ENCODE measurements at places on chromosomes 7 and 10.
A peak's percentile ranks its signal among the peaks of the same experiment; 100 is the strongest.

- peak; percentile 37 for DNase-seq
Observed at GRCh38 chr10:25815999-25816768, 117.8 kb upstream of the MYO3A start.

DNA sequence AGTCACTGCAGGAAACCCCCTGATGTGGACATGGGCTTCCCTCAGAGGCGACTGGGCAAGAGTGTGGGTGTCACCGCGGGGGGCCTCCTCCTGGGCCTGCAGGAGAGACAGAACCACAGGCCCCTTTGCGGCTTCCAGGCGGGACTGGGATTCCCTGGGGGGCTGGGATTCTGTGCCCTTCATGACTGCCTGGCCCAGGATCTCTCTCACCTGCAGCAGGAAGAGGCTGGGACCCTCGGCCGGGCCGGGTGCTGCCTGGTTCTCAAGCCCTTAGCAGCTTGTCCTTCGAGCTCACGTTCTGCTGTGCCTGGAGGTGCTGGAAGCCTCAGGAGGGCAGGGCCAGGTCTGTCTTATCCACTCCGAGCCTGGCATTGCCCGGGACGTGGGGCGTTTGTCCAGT, 11.8 kb downstream of the SUN1 start:
- no peak for DNase-seq

- DNase-seq: no peak
Observed at GRCh38 chr10:105885495-105885894, 1244.4 kb downstream of the SORCS3 start.

- no peak for DNase-seq
Observed at GRCh38 chr10:70162892-70163201, 7.5 kb downstream of the SAR1A start.

GRCh38 chr7:31000161-31000693, 36.5 kb downstream of the GHRHR start:
- no peak for DNase-seq

DNA sequence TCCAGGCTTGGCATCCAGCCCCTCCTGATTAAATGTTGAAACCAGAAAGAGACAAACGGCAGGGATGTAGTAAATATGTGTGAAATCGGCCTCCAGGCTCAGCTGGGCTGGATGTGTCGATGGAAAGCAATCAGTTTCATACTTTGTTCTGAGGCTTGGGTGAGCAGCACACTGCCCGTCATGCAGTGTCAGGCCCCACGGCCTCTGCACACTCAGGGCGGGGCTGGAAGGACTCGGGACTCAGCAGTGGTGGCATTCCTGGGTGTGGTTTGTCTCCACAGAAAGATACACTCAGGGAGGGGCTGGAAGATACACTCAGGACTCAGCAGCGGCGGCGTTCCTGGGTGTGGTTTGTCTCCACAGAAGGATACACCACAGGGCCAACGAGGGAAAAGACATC, 22.0 kb downstream of the ADGRA1 start:
- no peak for DNase-seq

Measured in astrocyte of the cerebellum (primary cell).